KG1 (cell line): ENCODE measurements at places on chromosomes 2 and 18.
A peak's percentile ranks its signal among the peaks of the same experiment; 100 is the strongest.

GRCh38 chr2:1097101-1097500 is 146.5 kb downstream of the SNTG2 start:
- DNase-seq, result no peak

GRCh38 chr2:234836271-234836670 is 115.5 kb upstream of the SH3BP4 start:
- no peak for DNase-seq

GRCh38 chr2:72983500-72984161 is 66.3 kb downstream of the EMX1 start:
- DNase-seq, result no peak

- no peak for DNase-seq
Observed at GRCh38 chr2:100135415-100135814, 7.0 kb downstream of the AFF3 start.

GRCh38 chr2:69151931-69152330 is 139.0 kb downstream of the ANTXR1 start:
- no peak for DNase-seq

DNA sequence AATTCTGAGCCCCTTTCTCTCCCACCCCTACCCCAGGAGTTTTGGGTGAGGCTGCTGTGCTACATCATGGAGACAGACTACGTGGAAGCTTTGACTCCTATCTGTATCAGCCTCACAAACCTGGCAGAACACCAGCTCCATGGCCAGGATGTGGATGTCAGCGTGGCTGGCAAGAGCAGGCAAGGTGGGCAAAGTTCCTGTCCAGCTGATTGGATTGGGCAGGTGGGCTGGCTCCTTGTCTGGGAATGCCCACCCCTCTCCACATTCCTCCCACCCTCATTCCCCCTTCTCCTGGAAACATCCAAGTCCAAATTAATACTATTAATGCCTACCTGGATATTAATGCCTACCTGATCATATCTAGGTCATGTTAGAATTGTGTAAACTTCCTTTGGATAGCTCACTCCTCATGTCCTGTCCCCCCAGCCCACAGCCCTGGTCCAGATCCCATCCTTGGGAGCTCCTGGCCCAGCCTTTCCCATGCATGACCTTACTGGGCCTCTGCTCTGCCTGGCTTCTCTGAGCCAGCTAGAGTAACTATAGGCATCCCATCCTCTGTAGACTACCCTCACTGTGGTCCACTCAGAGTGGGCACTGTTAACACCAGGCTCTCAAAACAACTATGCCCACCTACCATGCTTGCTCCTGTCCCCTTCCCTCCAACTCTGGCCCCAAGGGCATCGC is 24.1 kb downstream of the MROH2A start:
- DNase-seq, result no peak

GRCh38 chr2:231341100-231341499 is 54.4 kb upstream of the B3GNT7 start:
- no peak for DNase-seq

- DNase-seq, result no peak
Observed at GRCh38 chr2:16578081-16578480, 87.6 kb downstream of the CYRIA start.

- DNase-seq, result no peak
Observed at GRCh38 chr2:189821953-189822748, 37.9 kb downstream of the PMS1 start.

DNA sequence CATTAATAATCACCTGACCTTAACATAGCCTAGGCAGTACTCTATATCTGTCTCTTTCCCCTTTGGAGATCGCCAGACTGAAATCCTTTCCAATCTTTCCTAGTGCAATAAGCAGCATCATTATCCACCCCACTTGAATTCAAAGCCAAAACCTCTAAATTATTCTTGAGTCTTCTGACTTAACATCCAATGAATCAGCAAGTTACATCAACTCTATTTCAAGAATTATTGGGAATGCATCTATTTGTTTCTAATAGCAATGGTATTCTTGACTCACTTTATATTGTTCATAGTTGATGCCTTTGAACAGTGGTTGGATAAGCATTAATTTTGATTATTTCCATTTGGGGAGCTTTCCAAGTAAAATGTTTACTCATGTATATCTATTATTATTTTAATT is 144.8 kb downstream of the ZNF804A start:
- DNase-seq, result no peak

DNA sequence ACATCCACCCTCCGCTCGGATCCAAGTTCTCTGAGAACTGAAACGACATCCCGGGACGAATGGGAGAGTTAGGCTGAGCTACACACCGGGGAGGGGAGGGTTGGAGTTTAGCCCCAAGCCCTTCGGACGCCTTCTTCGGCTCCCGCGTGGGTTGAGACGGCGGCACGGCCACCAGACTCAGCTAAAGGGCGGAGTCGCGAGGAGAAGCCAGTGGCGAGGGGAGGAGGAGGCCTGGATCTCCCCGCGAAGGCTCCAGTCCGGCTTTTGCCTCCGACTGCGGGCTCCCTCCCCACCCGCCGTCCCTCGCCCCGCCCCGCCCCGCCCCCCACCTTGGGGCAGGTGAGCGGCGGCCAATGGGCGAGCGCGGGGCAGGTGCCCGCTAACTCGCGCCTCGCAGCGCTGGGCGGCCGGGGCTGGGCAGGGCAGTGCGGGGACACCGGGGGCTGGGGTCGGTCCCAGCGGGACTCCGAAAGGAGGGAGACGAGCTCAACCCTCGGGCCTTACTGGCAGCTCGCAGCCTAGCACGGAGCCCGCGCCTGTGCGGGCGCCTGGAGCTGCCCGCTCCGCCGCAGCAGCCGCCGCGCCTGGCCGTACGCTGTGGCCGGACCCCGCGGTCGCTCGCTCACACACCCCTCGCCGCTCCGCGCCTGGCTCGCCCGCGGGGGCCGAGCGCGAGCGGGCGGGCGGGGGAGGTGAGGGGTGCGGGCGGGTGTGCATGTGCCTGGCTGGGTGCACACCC is at the start of gene EMX1:
EMX1 (plus strand) TSS at position 382 of the 739 bp plus-strand sequence; CDS start at position 716, 334 bp downstream.
- no peak for DNase-seq

DNA sequence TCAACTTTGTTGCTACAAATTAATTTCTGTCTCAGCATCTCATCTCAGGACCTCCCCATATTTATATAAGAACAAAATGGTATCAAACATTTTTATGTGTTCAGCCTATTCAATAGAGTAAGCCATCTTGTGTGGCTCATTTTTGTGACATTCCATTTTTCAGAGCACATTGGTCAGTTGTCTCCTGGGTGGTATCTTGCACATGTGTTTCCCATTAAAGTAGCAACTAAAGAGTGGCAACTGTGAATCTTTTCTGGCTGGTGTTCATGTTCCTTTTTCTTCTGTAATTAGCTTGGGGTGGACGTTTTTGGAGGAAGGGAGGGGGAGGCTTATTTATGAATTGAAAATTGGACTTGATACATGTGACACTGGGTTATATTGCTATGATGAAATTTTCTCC is 45.4 kb upstream of the EFEMP1 start:
- DNase-seq, result no peak

DNA sequence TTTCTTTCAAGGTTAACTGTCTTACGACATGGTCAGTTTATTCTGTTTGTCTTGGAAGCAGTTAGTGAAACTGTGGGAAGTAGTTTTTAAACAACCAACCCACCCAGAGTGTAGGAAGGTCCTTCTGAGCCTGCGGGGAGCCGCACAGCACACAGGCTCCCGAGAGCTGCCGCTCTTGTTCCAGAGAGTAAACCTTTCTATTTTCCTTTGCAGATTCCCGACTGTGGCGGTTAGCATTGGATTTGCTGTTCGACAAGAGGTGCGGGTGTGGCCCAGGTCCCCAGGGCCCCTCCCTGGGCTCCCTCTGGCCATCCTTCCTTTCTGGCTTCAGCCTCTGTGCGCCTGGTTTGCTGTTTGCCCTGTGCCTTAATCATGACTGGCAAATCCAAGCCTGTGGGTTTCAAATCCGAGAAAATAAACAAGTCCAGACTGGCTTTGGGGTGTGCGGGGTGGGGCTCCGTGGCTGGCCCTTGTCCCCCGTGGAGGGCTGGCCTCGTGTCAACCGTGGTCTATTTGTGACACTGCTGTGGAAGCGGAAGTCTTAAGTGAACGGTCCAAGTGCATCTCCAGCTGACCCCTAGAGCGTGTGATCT is 30.7 kb downstream of the IMPA2 start:
- no peak for DNase-seq

GRCh38 chr2:191166111-191166755 is 15.4 kb upstream of the STAT4 start:
- no peak for DNase-seq

GRCh38 chr2:228845162-228845925 is 425.7 kb downstream of the PID1 start:
- no peak for DNase-seq

DNA sequence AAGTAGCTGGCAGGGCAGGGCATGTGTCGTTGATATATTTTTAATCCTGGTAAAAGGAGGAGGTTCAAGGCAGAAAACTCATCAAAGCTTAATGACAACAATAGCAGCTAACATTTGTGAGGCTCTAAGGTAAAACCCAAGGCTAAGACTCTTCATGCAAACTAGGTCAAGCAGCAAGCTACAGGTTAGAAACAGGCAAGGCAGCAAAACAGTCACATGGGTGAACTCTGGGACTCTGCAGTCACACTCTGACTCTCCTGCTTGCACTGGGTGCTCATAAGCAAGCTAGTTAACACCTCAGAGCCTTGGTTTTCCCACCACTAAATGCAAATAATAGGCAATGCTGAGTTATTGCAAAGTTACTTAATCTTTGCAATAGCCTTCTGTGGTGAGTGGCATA is 7.9 kb downstream of the IL1RN start:
- no peak for DNase-seq

GRCh38 chr2:239401881-239402233 is 1.0 kb upstream of the HDAC4 start:
- DNase-seq, result peak; percentile 77

- DNase-seq, result no peak
Observed at GRCh38 chr2:187084524-187084923, 235.6 kb upstream of the ZSWIM2 start.

GRCh38 chr2:147463881-147464520 is 380.8 kb upstream of the ACVR2A start:
- DNase-seq, result no peak

- no peak for DNase-seq
Observed at GRCh38 chr2:56204556-56204955, 20.8 kb downstream of the CCDC85A start.

DNA sequence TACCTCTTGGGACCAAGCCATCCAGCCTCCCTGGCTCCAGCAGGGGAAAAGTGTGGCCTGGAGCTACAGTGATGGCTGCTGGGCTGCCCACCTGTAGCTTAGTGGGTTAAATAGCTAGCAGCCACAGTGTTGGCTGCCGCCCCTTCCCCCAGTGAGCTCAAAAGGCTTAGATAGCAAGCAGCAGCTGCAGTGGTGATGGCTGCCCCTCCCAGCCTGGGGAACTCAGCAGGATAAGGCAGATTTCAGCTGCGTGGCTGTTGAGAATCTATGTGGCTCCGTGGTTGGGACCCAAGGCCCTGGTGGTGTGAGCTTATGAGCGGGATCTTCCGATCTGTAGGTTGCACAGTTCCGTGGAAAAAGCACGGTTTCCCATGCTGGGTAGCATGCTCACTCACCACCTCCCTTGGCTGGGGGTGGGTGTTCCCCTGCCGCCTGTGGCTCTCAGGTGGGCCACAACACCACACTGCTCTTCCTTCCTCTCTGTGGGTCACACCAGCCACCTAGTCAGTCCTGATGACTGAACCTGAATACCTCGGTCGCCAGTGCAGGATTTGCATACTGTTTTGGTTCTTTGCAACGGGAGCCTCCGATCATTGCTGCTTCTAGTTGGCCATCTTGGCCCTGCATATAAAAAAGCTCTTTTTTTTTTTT is 946.5 kb upstream of the FAM98A start:
- no peak for DNase-seq

- DNase-seq, result no peak
Observed at GRCh38 chr2:205770577-205770976, 88.3 kb downstream of the NRP2 start.

DNA sequence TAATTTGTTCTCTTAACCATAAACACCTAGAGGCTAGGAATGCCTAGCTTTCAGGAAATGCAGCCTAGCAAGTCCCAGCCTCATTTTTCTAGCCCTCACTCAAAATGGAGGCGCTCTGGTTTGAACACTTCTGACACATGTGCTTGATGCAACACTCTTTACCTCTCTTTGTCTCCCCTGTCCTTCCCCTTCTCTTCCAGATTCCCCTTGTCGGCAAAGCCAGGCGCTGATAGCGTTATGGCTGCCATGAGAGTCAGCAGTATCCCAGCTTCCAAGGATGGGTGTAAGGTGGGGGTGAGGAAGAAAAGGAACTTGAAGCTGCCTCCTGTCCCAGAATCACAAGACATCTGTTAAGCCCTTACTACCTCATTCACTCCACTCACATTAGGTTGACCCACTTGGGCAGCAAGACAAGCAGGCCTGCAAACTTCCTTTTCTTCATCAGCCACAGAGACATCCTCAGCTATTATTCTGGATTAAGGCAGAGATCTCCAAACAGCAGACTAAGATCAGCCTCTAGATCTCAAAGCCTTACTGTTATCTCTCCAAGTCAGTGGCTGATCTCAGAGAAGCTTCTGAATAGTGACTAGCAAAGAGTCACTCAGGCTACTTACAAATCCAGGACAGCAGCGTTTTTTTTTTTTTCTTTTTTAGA is 1.9 kb upstream of the ST3GAL5 start:
- DNase-seq, result no peak

DNA sequence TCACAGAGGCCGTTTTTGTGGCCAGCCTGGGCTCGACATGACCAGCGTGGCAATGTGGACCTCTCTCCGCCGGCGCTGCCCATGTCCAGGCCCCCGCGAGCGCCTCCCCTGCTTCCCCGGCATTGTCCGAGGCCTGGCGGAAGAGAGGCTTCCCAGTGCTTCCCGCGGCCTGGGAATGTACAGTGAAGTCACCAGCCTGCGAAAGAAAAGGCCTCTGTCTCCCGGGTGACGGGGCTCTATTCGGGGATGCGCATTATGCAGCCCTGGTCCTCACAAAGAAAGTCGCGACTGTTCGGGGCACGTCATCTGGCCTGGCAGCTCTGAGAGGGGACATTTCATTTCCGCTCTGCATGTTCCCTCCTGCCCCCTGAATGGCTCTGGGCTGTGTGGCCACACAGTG is 109.2 kb upstream of the AGAP1 start:
- no peak for DNase-seq

- DNase-seq, result no peak
Observed at GRCh38 chr2:41847744-41848441, 199.9 kb upstream of the PKDCC start.

GRCh38 chr18:39951142-39951720 is 2003.8 kb upstream of the PIK3C3 start:
- DNase-seq, result no peak

GRCh38 chr2:54469484-54470053 is 13.4 kb downstream of the SPTBN1 start:
- no peak for DNase-seq
